ENCODE measurements at places on chromosomes 3 and 15.

DNA sequence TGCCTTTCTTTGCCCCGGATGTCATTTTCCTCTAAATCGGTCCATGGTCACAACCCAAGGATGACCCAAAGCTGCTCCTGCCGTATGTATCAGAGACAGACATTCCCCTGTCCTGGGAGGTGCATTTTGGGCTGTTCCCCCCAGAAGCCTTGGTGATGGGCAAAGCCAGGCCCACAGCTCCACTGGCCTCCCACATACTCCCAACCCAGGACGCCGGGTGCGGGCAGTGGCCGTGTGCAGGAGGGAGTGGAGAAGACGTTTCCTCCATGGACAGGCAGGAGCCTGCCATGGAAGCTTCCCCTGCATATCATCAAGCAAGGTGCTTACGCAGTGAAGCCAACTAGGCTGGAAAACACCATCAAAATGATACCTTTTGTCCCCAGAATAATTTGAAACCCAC lies 175.0 kb downstream of the ATP10A start:
- no peak for DNase-seq

- DNase-seq, result no peak
These were observed 175.2 kb upstream of the ZPLD1 start for GRCh38 chr3:102259663-102260062.

DNA sequence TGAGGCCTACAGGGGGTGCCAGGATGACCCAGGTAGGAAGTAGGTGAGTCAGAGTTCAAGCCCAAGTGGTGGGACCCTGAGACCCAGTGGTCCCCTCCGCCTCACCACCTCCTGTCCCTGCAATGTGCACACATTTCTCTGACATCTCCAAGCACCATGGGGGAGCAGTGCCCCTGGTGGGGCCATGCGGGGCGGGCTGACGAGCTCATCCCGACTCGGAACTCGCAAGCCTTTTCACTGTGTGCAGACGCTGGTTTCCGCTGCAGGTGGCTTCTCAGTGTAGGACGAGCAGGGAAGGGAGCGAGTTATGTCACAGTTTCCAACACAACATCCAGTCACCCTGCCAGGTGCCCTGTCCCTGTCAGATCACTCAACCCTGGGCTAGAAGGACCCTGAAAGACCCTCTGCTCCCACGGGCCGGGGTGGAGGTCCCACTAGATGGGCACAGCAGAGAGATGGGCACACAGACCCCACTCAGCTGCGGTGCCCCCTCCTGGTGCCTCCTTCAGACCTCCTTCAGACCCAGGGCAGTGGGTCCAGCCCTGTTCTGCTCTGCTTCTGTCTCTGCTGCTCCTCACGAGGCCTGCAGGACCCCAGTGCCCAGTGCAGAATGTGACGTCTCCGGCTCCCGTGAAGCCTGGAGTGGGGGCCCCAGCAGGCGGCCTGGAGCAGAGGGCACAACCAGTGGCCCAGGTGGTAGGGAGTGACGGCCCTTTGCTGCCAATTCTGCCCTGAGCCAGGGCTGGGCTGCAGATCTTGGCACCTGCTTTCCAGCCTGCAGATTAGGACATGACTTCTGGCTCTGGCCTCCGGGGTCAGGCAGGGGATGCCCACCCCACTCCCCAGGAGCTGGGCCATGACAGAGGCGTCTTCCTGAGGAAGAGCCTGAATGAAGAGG lies 102.0 kb upstream of the RPL32 start:
- no peak for DNase-seq

- no peak for DNase-seq
These were observed 22.1 kb upstream of the CRBN start for GRCh38 chr3:3201611-3202010.
